ENCODE measurements at places on chromosomes 12 and 14. TPM values are rescaled to one million over a fixed set of nuclear protein-coding genes. Genes with fewer than 3 reads are reported as not detected.
A peak's percentile ranks its signal among the peaks of the same experiment; 100 is the strongest.

DNA sequence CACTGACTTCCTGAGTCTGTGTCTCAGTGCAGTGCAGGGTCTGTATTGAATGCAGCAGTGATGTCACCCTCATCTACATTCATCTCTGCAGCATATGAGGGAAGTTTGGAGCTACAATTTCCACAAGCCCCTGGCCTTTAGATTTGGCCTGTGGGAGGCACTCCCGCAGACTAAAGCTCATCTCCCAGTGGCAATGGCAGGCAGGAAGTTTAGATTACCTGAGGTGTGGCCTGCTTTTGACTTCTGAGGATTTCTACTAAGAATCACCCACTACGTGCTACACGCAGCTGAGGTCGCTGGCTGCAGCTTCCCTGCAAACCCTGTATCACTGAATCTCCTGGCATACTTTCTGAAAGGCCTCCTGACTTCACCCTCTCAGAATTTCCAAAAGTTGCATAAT, 202.2 kb upstream of the PRKD1 start:
- no peaks in the 10 kb centered on the region for H3K36me3 ChIP-seq
- DNase-seq, result peak; percentile 14
- no peaks in the 10 kb centered on the region for H3K4me1 ChIP-seq
- no peak overlapping the region for H3K4me3 ChIP-seq
- H3K27me3 ChIP-seq, result no peaks in the 10 kb centered on the region

- H3K4me3 ChIP-seq, result peak overlapping the region; percentile 95
- no peaks in the 10 kb centered on the region for H3K27me3 ChIP-seq
- peak overlapping the region; percentile 98 for H3K27ac ChIP-seq
- H3K4me1 ChIP-seq, result peaks cover 6% of the 10 kb centered on the region
- DNase-seq, result no peak
Measured at GRCh38 chr12:57112492-57113294, 1.5 kb upstream of the STAT6 start.

- peaks cover 2% of the 10 kb centered on the region for H3K4me1 ChIP-seq
- H3K4me3 ChIP-seq, result no peak overlapping the region
- H3K27ac ChIP-seq, result no peak overlapping the region
- no peak for DNase-seq
Measured at GRCh38 chr12:92721130-92721529, 18.3 kb downstream of the PLEKHG7 start.

DNA sequence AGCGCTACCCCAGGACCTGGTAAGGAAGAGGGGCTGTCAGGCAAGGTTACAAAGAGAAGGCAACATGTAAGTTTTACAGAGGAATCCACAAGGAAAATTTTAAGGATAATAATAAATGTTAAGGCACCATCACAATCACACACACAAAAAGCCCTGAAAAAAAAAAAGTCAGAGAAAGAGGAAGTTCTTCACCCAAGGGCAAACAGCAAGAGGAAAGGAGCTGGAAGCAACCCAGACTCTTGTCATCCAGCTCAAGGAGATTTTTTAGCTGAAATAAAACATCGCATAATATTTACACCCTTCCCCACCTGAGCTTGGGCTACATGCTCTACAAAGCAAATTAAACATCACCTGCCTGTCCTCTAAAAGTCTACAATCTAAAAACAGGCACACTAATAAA, 9.5 kb downstream of the SPTB start:
- no peaks in the 10 kb centered on the region for H3K36me3 ChIP-seq
- H3K4me3 ChIP-seq, result no peak overlapping the region
- no peaks in the 10 kb centered on the region for H3K4me1 ChIP-seq

Gene KRT85
- not detected for total RNA-seq

DNA sequence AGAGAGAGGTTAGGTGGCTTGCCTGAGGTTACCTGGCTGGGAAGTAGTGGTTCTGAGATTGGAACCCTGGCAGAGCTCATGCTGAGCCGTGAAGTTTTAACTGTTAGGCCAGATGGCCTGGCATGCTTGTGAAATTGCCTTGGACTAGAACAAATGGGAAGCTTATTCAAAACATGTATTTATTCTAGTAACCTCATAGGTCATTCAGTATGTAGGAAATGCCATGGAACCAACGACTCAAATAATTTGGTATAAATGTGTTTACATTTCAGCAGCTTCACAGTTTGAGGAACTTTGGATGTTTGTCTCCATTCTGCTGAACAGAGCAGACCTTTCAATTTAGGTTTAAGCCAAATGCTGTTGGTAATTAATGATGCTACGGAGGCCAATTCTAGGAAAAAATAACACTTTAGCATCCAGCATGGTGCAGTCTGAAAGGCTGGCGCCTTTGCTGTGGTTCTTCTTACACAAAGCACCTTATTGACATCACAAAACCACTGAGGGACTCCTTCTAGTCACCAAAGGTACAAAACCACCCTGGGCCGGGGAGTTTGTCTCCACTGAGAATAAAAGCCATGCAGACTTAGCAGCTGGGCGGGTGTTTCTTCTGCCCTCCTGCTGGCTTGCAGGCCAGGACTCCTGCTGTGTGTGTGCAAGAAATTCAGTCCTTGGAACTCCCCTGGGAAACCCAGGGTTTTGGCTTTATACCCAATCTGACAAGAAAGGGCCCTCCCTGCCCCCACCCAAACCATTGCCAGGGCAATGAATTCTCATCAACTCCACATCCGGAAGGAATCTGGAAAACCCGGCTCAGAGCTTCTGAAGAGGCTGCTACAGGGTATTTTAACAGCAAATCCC, 64.2 kb downstream of the ELK3 start:
- DNase-seq, result peak; percentile 87
- peak overlapping the region; percentile 42 for H3K27ac ChIP-seq
- peaks cover 22% of the 10 kb centered on the region for H3K4me1 ChIP-seq
- no peaks in the 10 kb centered on the region for H3K27me3 ChIP-seq

Gene CCDC175
- not detected for total RNA-seq

GRCh38 chr14:105204931-105205672, 24.0 kb upstream of the NUDT14 start:
- DNase-seq, result no peak
- H3K27me3 ChIP-seq, result no peaks in the 10 kb centered on the region
- H3K27ac ChIP-seq, result no peak overlapping the region
- H3K4me1 ChIP-seq, result peaks cover 2% of the 10 kb centered on the region

Gene DPY19L2
- 4.4 TPM for total RNA-seq

Gene CYP27B1
- total RNA-seq, result under 0.01 TPM

DNA sequence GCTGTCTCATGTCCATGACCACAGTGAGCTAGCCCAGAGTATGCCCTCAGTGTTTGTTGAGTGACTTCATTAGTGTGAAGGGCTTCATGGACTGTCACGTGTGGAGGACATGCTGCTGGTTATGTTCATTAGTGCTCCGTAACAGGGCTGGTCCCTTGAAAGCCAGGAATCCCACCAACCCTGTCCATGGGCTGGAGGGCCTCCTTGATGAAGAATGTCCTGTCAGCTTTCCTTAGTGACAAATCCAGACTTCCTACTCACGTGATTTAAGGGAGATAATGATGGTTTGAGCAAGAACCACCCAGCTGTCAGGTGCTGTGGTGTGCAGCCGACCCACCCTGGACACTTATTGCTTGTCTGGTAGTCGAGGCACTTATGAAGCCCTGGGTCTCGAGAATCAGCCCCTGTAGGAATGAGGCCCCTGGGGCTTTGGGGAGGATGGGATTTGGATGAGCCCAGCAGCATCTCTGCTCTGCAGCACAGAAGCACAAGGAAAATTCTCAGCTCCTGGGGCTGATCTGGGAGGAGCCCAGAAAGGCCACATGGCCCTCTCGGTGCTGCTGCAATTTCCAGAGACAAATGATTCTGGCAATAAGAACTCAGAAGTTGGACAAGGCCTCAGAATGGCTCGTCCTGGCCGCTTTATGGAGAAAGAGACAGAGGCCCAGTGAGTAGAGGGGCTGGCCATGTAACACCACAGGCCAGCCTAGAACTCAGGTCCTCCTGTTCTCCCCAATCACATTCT, 37.2 kb upstream of the FAM181A start:
- no peak for DNase-seq
- no peak overlapping the region for H3K27ac ChIP-seq
- no peaks in the 10 kb centered on the region for H3K36me3 ChIP-seq
- H3K27me3 ChIP-seq, result peaks cover 3% of the 10 kb centered on the region

DNA sequence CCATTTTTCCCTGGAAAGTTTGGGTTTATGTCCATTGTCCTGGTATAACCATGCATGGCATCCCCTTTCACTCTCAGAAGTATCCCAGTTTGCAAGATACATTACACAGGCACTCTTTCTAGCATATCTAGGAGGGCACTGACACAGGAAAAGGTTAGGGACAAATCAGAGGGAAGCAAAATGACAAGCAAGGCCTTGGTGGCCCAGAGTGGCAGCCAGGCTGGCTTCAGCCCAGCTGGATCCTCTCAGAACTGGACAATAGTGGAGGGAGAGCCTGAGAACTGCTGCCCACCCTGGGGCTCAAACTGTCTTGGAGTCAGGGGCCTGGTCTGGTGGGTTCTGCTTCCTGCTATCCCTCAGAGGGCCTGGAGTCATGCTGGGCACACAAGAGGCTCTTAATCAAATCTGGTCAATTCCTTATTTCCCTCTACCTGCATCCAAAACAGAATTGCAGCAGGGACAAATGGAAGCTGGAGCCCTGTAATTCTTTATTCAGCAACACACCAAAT, 2.6 kb downstream of the VDR start:
- H3K27ac ChIP-seq, result peak overlapping the region; percentile 6
- no peak for DNase-seq
- peaks cover 17% of the 10 kb centered on the region for H3K27me3 ChIP-seq

- no peaks in the 10 kb centered on the region for H3K4me1 ChIP-seq
- no peak for DNase-seq
- no peaks in the 10 kb centered on the region for H3K27me3 ChIP-seq
- H3K4me3 ChIP-seq, result no peak overlapping the region
Measured at GRCh38 chr12:98453070-98453469, 62.3 kb upstream of the TMPO start.

DNA sequence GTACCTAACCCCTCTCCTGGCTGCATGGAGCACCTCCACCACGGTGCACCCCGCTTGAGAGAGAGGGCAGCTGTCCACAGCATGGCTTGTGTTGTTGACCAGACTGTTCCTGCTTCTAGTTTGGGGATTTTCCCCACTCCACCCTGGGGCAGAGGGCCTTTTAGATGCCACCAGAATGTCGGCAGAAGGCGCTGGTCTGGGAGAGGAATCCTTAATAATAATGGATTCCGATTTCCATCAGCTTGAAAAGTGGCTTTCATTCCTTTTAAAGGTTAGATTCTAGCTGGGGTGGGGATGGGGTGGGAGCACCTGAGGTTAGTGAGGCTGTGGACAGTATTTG, 1.8 kb downstream of the ESRRB start:
- peaks cover 51% of the 10 kb centered on the region for H3K27me3 ChIP-seq
- no peak for DNase-seq
- H3K36me3 ChIP-seq, result no peaks in the 10 kb centered on the region
- no peak overlapping the region for H3K27ac ChIP-seq
- no peak overlapping the region for H3K4me3 ChIP-seq
- H3K4me1 ChIP-seq, result no peaks in the 10 kb centered on the region

DNA sequence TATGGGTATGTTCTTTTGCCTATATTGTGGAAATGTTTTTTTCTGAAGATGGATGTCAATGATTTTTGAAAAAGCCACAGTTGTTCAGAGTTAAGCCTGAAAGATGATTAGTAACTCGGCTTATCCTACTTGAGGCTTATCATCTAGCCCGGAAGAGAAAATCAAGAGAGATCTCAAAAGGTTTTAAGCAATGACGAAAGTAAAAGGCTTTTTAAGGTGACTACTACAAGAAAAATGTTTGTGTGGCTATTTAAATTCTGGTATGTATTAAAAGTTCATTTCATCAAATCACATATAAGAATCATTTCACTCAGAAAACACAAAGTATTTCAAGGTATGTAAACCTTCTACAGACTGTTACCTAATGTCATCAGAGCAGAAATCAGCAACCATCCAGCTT, 40.2 kb downstream of the HEATR5A start:
- no peak overlapping the region for H3K27ac ChIP-seq
- no peak for DNase-seq
- peaks cover 3% of the 10 kb centered on the region for H3K36me3 ChIP-seq
- no peak overlapping the region for H3K4me3 ChIP-seq
- no peaks in the 10 kb centered on the region for H3K4me1 ChIP-seq

DNA sequence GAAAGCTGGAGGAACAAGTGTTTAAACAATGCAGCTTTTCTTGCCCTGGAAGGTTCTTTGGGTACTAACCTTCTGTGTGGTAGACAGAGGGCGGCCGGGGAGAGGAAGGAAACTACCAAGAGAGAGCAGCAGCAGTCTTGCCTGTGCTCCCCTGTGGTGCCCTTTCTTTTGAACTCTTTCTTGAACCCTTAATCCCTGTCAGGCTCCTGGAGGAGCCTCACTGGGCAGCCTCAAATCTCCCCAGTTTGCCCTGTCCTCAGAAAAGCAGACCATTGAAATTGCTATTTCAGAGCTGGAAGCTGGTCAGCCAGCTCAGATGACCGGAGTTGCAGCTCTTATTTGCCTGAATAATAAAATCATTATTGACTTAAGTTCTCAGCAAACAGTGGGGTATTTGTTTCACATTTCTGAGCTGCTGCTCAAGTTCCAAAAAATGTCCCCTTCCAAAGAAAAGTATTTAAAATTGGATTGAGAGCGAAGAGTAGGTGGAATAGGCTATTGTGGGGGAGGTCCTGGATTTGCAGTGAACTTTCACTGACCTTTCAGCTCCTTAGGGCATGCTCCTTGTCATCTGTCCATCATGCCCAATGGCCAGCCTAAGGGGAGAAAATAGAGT, 42.1 kb upstream of the RNASE3 start:
- H3K27ac ChIP-seq, result no peak overlapping the region
- no peaks in the 10 kb centered on the region for H3K36me3 ChIP-seq
- H3K27me3 ChIP-seq, result no peaks in the 10 kb centered on the region
- no peak for DNase-seq

Measured in fibroblast of lung (primary cell).